ENCODE measurements at places on chromosomes 2 and 18.
A peak's percentile ranks its signal among the peaks of the same experiment; 100 is the strongest.

DNA sequence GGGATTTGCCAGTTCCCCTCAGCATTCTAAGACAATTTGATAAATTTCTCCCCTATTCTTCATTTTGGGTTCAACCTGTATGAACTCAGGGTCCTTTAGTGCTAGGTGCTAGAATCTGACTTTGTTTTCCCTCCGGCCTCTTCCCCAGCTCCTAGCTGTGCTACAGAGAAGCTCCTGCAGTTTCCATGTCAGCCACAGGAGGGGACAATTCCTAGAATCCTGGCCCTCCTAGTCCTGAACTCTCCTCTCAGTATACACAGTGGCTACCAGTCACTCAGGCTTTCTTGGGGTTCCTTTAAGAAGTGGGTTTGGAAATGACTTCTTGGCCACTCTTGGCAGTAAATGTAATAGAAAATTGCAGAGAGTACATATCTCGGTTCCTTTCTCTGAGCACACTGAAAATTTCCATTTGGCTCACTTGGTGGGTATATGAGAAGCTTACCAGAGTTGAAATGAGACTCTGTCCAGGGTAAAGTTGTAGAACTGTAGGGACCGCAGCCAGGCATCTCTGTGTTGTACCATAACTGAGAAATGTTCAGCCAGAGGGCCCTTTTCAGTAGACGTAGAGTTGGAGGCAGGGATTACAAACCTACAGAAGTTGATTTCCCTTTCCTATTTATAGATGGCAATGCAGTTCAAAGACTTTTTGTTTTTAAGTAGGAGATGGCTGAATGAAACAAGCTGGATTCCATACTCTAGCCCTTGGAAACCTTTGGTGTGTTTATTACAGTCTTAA, 5.0 kb upstream of the CHST10 start:
- DNase-seq: peak; percentile 62

GRCh38 chr2:29209551-29209950, 94.3 kb downstream of the CLIP4 start:
- peak; percentile 43 for DNase-seq

- DNase-seq: peak; percentile 74
Measured at GRCh38 chr2:219851801-219852481, 224.5 kb downstream of the SLC4A3 start.

GRCh38 chr2:48715956-48716355, 39.6 kb downstream of the LHCGR start:
- DNase-seq: no peak

Measured in RWPE1 (cell line).